Activated effector memory CD4-positive, alpha-beta T cell treated with Interleukin-2 at 50 U/mL for 16 hours (primary cell): ENCODE measurements at places on chromosomes 12 and 14.

GRCh38 chr12:95532851-95533250, 18.4 kb downstream of the USP44 start:
- DNase-seq: no peak

DNA sequence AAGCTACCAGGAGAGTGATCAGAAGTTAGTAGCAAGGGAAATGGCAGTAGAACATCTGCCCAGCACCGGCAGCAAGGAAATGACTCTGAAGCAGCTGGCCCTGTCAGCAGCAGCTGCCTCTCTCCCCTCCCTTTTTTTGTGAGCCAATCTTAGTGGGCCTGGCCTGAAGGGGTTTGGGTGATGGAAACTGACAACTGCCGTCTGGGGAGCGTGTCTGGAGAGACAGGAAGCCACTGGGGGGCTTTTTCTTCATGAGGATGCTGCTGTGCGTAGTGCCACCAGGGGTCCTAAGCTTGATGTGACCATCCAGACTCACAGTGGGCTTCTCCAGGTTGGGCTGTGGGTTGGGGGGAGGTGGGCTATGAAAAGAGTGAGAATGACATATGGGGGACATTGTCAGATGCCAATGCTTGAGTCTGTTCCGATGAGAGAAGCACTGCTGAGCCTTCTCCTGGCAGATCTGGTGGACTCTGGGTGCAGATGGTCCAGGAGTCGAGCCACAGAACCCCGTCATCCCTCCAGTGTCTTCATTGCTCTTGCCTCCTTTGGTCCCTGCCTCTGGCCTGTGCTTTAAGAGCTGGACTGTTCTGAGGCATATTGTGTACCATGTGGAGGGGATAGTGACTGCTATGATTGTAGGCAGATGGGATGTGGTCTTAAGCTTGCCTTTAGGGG, 87.6 kb upstream of the HIF1A start:
- no peak for DNase-seq

- DNase-seq: no peak
Observed at GRCh38 chr12:16100206-16100605, 177.3 kb downstream of the SLC15A5 start.

DNA sequence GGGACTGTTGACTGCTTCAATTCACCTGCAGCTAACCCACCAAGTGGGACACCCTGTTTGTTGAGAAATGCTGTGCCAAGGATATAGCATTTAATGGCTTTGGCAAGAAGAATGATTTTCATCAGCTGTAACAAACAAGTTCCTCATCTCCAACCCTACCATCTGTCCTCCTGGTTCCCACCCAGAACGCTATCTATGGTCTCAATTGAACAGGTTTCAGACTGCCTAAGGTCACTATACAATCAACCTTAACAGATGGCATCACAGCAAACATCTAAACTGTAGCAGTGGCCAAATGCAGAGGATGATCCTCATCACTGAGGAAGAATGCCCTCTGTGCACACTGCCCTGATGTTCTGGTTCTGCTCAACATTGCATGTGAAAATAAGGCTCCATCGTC, 546.2 kb upstream of the FOXG1 start:
- DNase-seq: no peak

GRCh38 chr12:58557171-58557570, 363.1 kb downstream of the LRIG3 start:
- DNase-seq: no peak

GRCh38 chr12:78055545-78055944, 224.9 kb downstream of the NAV3 start:
- DNase-seq: no peak

- no peak for DNase-seq
Observed at GRCh38 chr14:56160088-56160487, 41.9 kb downstream of the PELI2 start.

DNA sequence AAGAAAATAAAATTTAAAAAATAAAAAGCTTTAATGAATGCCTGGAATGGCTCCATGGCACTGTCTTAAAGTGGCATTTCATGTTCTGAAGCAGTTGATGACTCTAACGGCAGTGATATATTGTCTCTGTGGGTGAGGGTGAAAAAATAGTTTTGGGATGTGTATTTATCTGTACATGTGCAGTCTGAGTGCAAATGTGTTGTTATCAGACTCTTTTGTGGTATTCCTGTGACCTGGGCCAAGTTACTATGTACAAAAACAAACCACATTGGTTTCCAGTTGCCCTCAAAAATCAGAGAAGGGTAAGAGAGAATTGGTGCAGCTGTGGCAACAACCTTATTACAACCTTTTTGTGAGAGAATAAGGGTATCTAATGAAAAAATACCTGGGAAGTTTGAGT, 81.7 kb upstream of the CCDC91 start:
- DNase-seq: no peak

DNA sequence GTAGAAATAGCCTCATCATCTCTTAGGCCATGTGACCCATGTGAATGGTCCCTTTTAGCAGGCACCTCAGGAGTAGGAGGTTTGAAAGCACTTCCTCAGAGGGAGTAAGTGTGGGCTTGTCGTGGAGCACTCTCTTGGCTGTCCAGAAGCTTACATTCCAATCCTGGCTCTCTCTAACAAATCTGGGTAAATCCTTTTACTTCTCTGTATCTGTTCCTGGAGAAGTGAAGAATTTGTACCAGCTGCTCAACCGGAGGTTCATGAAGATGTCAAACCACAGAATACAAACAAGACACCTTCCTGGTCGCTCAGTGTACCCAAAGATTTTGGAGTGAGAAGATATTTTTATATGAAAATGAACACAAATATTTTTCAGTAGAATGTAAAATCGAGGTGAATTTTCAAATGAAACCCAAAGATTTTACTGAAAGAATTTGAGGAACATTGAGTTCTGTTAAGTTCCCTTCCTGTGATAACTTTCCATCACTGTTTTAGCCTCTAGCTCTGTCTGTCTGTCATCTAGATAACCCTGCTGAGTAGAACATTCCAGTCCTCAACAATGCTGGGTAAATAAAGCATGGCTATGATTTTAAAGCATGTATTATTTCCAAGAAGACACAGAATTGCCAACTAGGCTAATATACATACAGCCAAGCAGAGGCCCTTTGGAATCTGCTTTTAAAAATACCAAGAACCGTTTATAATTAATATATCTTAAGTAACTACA, 263.9 kb upstream of the RGS6 start:
- DNase-seq: no peak

DNA sequence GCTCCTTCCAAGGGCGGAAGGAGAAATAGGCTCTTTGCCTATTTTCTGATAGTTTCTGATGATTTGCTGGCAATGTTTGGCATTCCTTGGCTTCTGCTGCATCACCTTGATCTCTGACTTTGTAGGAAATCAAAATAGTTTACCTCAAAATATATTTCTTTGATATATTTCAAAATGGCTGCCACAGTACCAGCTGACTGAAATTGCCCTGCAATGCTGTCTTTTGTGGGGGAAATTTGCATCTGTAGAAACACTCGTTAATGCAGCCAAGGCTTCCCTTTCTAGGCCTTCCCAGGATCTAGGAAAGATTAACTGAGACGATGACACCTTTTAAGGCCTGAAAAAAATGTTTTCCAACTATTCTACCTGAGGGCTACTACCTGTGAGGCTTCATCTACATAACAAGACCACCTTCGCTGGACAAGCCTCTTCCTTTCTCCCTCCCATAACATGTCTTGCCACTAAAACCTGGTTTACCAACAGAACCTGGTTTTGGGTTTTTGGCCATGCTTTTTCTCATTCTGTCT, 212.8 kb upstream of the SSTR1 start:
- no peak for DNase-seq

GRCh38 chr14:33475623-33476022, 475.3 kb downstream of the EGLN3 start:
- no peak for DNase-seq

GRCh38 chr12:133172491-133172890, 8.8 kb upstream of the ZNF268 start:
- DNase-seq: no peak

DNA sequence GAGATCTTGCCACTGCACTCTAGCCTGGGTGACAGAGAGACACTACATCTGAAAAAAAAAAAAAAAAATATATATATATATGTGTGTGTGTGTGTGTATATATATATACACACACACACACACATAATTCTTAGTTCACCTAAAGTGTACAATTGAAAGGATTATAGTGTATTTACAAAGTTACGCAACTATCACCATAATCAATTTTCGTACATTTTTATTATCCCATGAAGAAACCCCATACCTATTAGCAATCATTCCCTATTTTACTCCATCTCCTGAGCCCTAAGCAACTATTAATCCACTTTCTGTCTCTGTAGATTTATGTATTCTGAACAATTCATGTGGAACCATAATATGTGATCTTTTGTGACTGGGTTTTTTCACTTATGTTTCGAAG, 4.4 kb downstream of the SRP54 start:
- no peak for DNase-seq

DNA sequence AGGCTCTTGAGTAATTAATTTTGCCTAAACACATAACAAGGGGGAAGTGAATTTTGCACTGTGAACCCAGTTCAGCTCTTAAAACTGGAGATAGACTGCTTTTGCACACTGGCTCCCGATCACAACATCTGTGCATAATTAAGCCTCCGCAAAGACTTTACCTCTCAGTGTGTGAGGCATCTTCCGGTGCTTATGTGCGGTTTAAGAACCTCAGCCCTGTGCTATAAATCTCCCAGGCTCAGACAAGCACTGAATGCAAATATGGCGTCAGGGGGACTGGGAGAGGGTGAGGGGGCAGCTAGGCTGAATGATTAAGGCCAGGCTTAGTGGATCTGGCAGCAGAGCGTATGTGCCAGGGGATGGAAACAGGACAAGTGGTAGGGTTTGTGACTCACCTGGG, 103.3 kb downstream of the ADCK1 start:
- no peak for DNase-seq

- DNase-seq: no peak
Observed at GRCh38 chr12:119613319-119613936, 19.9 kb downstream of the TMEM233 start.

DNA sequence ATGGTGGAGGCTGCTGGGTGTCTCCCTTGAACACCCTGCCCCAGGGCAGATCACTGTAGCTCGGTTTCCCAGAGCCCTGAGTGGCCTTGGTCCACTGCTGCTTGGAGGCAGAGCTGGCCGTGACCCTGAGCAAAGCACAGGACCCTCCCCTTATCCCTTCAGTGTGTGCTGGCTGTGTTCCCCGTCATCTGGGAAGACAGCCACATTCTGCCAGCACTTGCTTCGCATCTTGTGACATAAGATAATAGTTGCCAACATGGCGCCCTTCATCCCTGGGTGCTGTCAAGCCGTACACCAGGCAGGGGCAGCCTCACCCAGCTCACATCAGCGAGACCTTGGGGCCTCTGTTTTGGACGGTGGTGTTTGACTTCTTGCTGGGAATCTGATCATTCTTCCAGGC, 12.1 kb upstream of the ALDH2 start:
- no peak for DNase-seq

DNA sequence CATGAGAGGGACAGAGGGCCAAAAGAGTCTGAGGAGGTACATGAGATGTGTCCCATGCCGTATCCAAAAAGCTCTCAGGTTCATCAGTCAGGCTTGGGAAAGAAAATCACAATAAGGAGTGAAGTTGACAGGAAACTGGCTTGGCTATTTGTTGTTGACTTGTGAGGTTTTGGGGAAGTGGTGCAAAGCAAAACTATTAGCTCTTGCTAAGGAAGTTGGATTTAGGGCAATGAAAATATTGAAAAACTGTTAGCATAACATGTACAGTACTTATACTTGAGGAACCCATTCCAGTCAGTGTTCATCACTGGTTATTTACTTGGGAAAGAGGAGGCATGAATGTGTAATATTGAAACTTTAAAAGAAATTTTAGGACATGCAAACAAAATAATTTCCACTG, 145.9 kb downstream of the DUSP6 start:
- DNase-seq: no peak

DNA sequence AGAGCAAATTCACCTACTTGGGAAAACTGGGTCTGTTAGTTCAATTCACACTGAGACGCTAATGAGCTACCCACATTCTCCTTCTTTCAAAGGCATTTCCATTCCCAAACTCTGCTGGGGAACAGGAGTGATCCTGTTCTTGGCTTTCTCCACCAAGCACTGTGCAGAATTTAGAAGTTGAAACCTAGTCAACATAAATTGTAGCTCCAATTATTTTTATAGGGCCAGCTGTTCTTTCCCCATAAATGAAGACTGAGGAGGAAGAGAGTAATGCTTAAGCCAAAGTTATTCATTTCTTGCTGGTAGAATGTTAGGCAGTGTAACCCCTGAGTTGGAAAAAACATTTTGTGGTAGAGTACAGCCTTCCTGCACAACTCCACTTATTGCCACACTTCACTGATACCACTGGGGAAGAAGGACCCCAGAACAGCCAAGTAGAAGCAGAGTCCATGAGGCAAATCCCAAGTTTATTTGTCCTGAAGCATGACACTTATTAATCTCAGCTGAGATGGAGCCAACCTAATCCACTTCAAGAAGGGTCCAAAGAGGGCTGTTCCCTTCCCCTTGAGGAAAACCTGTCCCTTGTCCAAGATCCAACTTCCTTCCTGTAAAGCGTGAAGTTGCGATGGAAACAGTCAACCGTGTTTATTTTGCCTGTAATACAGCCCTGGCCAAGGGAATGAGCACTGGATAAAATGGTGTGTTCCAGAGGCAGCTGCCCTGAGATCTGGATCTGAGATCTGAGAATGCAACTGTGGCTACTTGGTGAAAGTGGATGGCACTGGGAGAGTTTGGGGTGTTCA, 151.8 kb downstream of the TBX5 start:
- no peak for DNase-seq

GRCh38 chr14:61510736-61511557, 184.4 kb upstream of the HIF1A start:
- DNase-seq: no peak

GRCh38 chr12:24047326-24047725, 97.9 kb upstream of the SOX5 start:
- no peak for DNase-seq

DNA sequence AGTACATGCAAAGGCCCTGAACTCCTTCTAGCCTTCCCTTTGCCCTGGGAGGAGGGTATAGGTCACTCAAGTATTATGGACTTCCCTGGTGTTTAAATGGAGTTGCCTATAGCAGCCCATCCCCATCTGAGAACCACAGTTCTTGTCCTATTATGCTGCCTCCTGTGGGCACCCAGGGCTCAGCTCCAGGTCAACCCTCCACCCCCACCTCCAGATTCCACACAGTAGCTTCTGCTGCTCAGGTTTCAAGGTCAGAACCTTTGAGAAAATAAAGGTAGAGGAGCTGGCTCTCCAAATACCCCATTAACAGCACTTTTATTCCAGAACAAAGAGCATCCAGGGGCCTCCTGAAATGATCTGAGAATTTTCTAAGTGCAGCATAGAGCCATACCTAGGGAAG, 57.4 kb downstream of the ACTN1 start:
- no peak for DNase-seq

DNA sequence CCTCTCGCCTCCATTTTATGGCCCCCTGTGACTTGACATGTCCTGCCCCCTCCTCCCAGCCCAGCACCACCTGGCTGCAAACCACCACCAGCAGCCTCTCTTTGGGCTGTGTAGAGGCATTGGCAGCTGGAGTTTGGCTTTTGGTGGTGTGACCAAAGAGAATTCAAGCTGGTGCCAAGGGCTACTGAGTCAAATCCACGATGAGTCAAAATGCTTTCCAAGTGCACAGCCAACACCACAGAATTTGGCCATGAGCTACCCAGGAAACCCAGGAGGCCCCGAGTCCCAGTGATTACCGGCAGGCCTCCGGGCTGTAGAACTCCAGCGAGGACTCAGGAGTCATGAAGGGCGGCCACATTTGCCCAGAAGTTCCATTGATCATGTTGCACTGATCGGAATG, 53.8 kb downstream of the SCARB1 start:
- DNase-seq: no peak
